ENCODE measurements at places on chromosomes 13 and 19.
A peak's percentile ranks its signal among the peaks of the same experiment; 100 is the strongest.

DNA sequence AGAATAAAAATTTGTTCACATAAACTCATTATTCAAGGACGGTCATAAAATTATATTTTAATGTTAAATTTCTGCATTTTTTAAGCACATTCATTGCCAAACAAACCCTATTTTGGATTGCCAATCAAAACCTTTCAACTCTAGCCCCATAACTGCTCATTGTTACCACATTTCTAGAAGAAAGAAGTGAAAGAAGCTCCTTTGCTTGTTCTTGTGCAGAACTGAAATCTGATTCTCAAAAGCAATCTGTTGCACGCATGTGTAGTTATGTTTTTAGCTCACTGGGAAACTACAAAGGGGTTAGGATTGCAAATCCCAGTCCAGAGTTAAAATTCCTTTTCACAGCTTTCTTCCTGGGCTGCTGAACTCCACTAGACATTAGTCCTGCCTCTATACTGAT, 109.5 kb upstream of the MIR17HG start:
- DNase-seq, result no peak

- peak; percentile 70 for DNase-seq
Observed at GRCh38 chr19:14556662-14557188, 15.1 kb downstream of the NDUFB7 start.

DNA sequence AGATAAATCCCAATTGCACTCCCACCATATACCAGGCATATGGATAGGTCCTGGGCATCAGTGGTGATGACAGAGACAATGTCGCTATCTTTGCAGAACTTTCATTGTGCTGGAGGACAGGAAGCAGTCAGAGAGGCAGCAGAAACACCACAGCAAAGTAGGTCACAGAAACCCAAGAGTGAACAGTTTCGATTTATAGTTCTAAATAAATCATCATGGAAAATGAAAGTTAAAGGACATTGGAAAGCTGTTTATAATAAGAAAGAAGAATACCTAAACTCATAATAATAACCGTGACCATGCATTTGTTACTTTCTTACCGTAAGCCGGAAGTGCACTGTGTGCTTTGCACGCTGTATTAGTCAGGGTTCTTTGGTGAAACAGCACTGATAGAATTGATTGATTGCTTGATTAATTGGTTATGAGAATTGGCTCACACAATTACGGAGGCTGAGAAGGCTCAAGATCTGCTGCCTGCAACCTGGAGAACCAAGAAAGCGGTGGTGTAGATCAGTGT, 38.9 kb downstream of the ALOX5AP start:
- no peak for DNase-seq

- DNase-seq, result no peak
Observed at GRCh38 chr13:40626977-40627376, 39.5 kb downstream of the FOXO1 start.

DNA sequence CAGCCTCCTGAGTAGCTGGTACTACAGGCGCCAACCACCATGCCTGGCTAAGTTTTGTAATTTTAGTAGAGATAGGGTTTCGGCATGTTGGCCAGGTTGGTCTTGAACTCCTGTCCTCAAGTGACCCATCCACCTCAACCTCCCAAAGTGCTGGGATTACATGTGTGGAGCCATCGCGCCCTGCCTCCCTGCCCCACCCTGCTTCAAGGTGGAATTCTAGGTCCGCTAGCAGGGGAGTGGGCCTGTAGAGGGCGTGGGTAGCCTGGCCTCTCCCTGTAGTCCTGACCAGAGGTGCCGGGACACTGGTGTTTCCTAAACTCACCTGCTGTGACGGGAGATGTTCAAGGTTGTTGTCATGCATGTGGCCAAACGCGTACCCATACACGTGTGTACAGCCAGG, 398 bp downstream of the SLC25A41 start:
- DNase-seq, result no peak

- DNase-seq, result no peak
Observed at GRCh38 chr13:50548586-50548985, 294.9 kb downstream of the DLEU7 start.

GRCh38 chr13:45704854-45705695, 3.0 kb downstream of the CBY2 start:
- DNase-seq, result no peak

DNA sequence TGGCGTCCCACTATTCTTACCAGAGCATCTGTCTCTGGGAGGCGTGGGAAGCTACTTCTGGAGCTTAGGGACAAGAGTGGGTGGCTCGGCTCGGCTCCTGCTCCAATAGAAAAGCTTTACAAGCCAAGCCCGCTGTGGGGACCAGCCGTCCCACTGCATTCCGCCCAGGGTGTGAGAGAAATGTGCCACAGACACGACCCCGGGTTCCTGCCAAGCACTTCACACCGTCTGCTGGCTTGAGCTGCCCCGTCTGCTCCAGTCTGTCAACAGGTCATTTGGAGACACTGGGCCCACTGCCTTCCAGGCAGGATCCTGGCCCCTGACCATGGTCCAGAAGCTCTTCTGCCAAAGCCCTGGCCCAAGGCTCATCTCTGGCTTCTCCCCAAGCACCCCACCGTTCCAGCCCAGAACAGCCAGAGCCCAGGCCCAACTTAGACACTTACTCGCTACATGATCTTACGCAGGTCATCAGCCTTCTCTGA, 6.5 kb upstream of the FKRP start:
- DNase-seq, result no peak

DNA sequence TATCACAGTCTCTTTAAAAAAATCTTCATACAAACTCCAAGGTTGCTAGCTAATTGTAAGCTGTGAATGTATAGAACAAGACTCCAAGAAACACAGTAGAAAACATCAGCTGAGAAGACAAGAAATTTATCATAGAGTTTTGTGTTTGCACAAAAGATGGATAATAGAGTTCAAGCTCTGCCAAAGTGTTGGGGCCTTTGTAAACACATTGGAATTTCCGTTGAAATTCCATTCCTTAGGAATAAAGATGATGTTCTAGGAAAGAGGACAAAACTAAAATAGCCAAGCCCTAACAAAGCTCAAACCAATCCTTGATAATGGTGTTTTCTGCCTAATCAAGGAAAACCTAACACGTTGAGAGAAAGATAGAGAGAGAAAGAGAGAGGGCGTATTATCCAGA, 20.6 kb downstream of the LRRC63 start:
- DNase-seq, result no peak

- DNase-seq, result no peak
Observed at GRCh38 chr13:49246850-49247642, 679 bp upstream of the CDADC1 start.

- no peak for DNase-seq
Observed at GRCh38 chr19:3573162-3573857, 566 bp downstream of the HMG20B start.

DNA sequence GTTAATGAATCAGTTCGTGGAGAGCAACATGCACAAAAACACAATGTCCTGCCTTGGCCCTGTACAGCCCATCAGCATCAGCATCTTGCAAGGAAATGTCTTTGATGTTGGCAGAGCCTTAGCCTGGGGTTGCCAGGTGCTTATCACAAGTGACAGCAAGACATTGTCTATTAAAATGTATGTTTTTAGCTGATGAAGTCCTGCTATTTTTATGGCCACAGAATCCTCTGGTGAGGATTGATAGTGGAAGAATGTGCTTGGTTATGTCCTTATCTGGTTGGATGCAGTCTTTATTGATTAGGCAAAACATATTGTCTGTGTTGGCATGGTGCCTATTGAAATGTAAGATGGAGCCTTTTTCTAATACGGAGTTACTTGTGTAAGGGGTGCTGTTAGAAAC, 1427.0 kb upstream of the MIR17HG start:
- no peak for DNase-seq

- DNase-seq, result no peak
Observed at GRCh38 chr13:110511509-110512181, 49.9 kb downstream of the RAB20 start.

- DNase-seq, result no peak
Observed at GRCh38 chr19:41799444-41800000, 3.1 kb downstream of the CEACAM3 start.

- DNase-seq, result peak; percentile 55
Observed at GRCh38 chr19:10112895-10113591, 1.6 kb downstream of the P2RY11 start.

DNA sequence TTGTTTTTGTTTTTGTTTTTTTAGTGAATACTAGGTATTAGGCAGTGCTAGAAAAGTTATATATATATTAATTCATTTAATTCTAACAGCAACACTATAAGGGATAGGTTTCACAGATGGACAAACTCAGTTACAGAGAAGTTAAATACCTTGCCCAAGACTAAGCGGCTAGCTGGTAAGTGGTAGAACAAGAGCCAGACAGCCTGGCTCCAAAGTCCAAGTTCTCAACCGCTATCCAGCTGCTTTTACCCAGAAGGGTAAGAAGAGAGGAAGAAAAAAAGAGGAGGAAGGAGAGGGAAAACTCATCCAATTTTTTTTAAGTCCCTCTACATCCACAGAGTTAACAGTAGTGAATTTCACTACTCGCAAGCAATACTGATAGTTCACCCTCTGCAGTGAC, 217.0 kb downstream of the SPRY2 start:
- no peak for DNase-seq

- peak; percentile 24 for DNase-seq
Observed at GRCh38 chr13:73708393-73708985, 425.7 kb downstream of the KLF12 start.

DNA sequence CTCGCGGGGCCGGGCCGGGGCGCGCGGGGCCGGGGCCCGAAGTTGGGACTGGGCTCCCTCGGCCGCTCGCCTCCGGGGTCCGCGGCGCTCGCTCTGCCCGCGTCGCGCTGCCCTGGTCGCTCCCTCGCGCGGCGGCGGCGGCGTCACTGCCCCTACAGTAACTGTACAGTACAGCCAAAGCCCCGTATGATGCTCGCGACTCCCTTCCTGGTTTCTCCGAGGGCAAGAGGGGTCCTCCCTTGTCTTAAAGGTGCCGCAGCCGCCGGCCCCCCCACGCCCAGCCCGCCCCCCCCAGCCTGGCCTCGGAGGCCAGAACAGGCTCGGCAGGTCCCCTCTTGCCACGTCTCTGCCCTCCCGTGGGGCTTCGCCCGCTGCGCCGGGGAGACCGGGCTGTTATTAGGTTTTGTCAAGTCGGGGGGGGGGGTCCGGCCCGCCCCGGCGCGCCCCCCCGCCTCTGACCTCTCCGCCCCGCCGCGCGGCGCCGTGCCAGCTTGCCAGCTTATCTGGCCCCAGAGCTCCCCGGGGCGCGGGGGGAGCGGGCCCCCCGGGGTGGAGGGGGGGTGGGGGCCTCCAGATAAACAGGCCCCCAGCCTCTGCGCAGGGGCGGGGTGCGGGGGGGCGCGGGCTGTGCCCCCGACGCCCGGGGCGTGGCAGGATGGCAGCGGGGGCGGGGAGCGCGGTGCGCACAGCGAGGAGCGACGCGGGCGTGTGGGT, at the start of gene ZBTB7A:
Gene ZBTB7A (minus strand): TSS at position 218 of the 714 bp plus-strand sequence. CDS start 11,667 bp downstream, outside the sequence.
- DNase-seq, result peak; percentile 73

GRCh38 chr13:110254151-110254679, 52.7 kb downstream of the COL4A1 start:
- DNase-seq, result no peak

DNA sequence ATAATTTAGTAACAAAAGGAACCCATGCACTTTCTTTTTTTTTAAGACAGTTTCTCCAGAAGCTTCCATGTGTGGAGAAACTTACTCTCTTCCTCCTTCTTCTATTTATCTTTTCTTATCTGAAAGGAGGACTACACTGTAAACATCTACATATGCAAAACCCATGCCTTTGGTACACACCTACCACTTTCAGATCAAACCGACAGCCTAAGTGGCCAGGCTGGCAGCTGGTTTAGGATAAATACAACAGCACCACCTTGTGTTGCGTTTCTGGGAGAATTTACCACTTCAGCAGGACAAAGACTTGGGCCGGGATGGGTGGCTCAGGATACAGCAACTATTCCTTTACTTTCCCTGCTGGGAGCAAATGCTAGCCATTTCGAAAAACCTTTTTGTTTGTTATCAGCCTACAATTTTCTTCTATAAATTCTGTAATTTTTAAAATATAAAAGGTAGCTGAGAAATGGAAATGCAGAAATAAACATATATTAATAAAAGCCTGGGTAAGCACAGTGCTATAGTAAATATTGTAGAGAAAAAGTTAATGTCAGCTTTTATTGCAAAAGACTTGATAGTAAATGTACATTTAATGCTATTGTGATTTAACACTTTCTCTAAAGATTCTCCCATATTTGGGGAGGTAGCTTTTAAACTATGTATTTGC, 94.0 kb upstream of the RFC3 start:
- DNase-seq, result peak; percentile 45

GRCh38 chr13:77430377-77430951, 103.6 kb upstream of the MYCBP2 start:
- no peak for DNase-seq

- no peak for DNase-seq
Observed at GRCh38 chr13:25001476-25002206, 94.3 kb upstream of the PABPC3 start.

- no peak for DNase-seq
Observed at GRCh38 chr19:16473875-16474392, 2.2 kb upstream of the EPS15L1 start.

DNA sequence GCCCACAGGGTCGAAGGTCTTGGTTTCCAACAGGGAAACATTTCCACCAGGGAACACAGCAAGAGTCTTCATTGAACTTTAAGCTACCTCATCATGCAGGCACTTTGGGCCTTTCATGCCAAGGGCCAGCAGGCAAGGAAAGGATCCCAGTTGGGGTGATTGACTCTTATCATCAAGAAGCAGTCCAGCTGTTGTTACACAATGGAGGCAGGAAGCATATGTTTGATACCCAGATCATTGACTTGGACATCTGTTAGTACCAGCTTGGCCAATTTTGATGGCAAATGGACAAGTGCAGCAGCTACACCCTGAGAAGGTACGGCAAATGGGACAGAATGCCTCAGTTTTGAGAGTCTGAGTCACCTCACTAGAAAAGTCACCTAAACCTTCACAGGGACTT, 10.9 kb upstream of the RCBTB1 start:
- no peak for DNase-seq

DNA sequence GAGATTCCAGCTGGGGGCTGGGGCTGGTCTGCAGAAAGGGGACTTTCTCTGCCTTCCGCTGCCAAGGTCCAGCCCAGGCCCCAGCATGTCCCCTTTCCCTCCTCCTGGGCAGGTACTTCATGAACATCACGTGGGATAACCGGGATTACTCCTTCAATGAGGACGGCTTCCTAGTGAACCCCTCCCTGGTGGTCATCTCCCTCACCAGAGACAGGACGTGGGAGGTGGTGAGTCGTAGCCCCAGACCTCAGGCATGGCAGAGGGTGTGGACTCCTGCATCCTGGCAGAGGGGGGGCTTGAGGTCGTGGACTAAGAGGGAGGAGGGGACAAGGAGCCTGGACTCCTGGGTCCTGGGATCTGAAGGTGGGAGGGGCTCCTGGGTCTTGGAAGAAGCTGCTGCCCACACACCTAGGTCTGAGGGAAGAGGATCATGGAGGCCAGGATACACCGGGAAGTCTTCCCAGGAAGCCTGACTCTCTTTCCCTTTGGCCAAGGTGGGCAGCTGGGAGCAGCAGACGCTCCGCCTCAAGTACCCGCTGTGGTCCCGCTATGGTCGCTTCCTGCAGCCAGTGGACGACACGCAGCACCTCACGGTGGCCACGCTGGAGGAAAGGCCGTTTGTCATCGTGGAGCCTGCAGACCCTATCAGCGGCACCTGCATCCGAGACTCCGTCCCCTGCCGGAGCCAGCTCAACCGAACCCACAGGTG, 20.6 kb downstream of the GRIN2D start:
- no peak for DNase-seq

All from CD8-positive, alpha-beta memory T cell (primary cell).